ENCODE measurements at places on chromosomes 2 and 18.
A peak's percentile ranks its signal among the peaks of the same experiment; 100 is the strongest.

GRCh38 chr2:26424221-26424620 lies 22.5 kb downstream of the DRC1 start:
- no peak for DNase-seq

- DNase-seq = no peak
Observed at GRCh38 chr2:134435505-134435904, 181.6 kb downstream of the MGAT5 start.

- no peak for DNase-seq
Observed at GRCh38 chr2:55416786-55417568, 2.7 kb downstream of the CCDC88A start.

DNA sequence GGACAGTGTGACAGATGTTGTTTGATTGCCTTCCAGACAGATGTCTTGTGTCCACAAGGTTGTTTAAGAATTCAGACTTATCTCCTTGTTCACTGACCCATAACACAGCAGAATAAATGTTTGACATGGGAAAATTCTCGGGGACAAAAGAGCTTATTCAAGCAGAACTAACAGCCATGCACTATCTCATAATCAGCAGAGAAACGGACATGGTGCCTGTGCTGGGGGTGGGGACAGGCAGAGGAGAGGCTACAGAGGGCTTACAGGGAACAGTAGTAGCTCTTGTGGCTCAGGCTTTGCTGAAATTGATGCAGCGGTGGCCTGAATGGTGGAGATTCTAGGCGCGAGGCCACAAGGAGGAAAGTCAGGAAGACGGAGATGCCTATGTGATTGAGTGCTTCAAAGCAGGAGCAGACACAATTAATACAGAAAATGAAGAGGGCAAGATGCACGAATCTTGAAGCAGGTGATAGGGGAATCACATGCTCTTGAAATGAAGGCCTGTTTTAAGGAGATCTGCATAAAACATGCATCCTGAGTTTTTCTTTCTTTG lies 62.0 kb upstream of the CAB39 start:
- no peak for DNase-seq

GRCh38 chr18:31686986-31687928 lies 2.9 kb upstream of the B4GALT6 start:
- DNase-seq = no peak

DNA sequence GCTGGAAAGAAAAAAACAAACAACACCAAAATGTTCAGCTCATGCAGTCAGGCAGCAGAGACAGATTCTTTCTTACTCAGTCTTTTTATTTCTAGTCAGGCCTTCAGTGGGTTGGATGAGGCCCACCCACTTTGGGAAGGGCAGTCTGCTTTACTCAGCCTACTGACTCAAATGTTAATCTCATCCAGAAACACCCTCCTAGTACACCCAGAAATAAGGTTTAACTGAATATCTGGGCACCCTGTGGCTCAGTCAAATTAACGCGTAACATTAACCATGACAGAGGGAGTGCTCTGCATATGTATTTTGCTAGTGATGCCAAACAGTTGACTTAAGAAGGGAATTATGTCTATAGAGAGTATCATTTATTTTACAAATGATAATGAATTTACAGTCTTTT lies 401.6 kb downstream of the PARD3B start:
- DNase-seq = no peak

DNA sequence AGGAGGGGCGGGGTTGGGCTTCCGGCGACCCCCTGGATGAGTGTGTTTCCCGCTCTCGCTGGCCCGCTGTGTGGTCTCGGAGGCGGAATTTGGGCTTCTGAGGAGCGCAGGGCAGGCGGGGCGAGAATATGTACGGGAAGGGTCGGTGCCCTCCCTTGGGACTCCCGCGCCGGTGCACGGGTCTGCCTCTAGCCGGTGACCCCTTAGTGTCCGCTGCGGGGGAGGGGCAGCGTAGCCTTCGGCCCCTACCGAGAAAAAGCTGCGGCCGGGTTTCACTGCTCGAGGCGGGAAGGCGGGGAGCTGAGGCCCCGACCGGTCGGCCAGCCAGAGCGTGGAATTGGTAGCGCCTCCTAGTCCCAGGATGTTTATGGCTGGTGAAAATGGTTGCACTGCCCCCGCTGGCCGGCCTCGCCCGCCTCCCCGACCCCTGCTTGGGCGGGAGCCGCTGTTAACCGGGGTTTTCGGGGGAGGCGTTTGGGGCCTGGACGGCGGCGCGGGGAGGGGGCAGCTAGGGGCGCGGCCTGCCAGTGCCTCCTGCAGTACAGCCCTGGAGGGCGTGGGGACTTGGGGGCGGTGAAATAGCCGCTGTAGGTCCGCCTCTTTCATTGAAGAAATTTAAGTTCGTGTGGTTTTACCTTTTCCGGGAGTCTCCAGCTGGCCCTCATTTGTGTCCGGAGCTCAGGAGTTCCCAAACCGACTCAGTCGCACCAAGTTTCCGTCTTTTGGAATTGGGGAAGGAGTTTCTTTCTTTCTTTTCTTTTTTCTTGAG lies at the start of gene UGP2:
Gene UGP2 (plus strand): TSS at position 643 of the 769 bp plus-strand sequence. CDS start 290 bp downstream, outside the sequence.
- DNase-seq = peak; percentile 66

DNA sequence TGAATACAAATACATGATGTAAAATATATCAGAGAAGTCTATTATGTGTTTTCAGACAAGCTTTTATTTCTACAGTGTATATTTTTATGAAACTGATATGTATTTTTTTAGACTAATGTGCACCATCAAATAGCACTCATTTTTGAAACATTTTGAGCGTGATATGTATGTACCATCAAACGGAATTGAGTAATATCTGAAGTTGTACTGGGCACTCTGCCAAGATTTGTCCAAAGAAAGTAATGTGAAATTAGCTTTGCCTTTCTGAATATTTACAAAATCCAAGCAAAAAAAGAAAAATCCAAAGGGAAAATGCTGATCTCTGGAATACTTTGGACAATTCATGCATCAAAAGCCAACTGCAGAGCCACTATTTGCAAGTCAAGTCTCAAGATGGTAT lies 972.0 kb downstream of the DPP10 start:
- no peak for DNase-seq
